SHP77 (cell line): ENCODE measurements at places on chromosomes 7 and 10.
A peak's percentile ranks its signal among the peaks of the same experiment; 100 is the strongest.

DNA sequence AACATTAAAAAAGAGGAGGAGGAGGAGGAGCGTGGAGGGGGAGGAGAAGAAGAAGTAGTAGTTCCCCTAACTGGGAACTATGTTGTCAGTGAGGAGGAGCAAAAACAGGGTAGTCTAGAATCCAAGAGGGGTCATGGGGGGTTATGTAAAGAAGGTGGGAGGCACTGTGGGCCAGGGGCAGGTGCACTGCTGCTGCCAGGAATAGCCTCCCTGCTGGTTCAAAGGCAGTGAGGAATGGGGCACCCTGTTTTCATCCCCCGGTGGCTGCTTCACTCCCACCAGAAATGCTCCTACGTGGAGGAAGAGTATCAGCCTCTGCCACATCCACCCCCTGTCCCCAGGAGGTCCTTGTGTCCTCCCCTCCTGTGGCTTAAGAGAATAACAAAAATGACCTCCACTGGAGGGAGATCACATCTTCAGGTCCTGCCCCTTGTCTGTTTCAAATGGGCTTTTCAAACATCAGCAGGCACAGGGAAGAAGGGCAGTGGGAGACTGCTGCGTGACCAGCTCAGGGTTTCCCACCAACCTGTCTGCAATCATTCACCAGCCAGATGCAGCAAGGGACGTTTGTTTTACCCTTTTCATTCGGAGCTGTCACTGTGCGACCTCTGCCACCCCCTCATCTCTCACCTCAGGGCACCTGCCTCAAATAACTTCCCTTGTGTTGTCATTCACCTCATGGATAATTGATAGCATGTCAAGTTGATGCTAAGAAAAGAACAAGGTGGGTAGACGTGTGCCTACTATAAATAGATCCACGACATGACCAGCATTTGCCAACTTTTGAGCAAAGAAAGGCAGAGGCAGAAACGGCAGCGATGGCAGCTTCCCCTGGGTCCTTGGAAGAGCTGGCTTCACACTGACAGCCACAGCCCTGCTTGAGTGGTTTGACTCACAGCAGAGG, 92.6 kb downstream of the DGKI start:
- no peak for DNase-seq

DNA sequence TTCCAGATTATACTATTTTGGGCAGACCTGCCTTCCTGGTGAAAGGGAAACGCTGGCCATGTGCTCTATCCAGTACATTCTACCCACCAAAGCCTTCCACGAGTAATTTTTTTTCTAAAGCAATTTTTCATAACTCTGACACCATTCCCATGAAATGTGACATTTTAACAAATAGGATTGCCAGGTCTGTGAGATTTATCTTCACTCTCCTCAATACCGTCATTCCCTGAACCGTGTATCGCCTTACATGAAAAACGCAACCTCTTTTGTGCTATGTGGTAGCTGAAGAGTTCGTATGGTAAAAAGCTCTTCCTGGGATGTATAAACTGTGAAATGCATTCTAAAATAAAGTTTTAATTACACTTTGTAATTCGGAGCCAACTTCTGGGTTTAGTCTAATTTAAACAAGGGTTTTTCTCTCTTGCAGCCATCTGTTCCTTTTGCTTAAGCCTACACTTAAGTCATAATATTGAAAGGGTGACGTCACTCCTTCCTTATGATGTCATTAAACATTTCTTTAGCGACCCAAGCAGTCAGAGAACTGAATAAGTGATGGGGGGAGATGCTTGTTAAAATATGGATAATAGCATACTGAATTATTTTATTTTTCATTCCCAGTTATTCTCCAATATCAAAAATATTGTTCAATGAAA, 27.7 kb downstream of the C1QL3 start:
- DNase-seq = no peak

- DNase-seq = peak; percentile 51
Observed at GRCh38 chr10:119445311-119445934, 97.1 kb downstream of the RGS10 start.

DNA sequence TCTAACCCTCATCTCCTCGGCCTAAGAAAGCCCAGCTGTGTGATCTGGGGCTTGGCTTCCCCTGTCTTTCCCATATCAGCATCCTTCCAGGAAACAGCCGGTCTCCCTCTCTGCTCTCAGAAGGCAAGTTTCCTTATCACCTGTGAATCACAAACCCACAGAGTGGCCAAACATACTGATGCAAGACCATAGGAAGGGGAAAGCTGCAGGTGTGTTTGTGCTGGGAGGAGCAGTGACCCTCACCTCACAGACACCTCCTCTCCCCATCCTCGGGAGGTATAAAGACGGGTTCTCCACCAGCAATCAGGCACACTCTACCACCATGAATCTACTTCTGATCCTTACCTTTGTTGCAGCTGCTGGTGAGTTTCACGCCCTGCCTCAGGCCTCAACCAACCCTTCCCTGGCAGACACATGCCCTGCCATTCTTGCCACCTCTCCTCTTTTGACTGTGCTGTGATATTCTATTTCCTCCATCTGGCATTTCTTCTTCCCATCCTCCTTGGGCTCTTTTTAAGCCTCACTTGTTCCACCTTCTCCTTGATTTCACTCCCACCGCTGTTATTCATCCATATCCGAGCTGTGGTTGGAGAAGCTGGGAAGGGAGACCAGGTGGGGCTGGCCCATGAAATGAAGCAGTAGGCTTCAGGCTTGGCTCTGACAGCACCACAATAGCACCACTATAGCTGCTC, at the start of gene PRSS2:
Gene PRSS2, plus strand, starts transcription at position 310 of the 692 bp plus-strand sequence. Its CDS starts 13 bp downstream, at position 323.
- DNase-seq = no peak

DNA sequence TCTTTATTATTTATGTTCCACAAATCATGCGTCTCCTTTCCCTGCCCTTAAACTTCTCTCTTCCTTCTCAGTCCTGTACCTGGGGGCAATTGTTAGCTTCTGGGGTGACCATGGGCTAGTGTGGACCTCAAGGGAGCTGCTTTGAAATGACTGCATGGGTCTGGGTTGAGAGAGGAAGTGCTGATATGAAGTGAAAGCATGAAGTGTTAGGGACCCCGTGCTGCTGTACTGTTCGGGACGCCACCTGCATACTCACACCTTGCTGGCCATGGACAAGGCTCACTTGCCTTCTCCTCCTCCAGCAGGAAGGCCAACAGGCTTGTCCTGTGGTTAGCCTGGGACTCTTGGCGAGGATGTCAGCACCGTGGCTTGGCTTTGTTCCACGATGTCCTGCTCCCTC, 56.7 kb downstream of the MTPN start:
- DNase-seq = no peak

DNA sequence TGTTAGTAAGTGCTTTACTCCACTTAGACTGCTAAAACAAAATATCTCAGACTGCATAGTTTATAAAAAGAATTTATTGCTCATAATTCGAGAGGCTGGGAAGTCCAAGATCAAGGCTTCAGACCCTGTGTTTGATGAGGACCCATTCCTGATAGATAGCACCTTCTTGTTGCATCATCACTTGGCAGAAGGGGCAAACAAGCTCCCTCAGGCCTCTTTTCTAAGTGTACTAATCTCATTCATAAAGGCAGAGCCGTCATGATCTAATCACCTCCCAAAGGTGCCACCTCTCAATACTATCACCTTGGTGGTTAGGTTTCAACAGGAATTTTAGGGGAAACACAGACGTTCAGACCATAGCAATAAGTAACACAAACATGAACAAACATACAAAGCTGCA, 55.4 kb downstream of the CRPPA start:
- DNase-seq = no peak

DNA sequence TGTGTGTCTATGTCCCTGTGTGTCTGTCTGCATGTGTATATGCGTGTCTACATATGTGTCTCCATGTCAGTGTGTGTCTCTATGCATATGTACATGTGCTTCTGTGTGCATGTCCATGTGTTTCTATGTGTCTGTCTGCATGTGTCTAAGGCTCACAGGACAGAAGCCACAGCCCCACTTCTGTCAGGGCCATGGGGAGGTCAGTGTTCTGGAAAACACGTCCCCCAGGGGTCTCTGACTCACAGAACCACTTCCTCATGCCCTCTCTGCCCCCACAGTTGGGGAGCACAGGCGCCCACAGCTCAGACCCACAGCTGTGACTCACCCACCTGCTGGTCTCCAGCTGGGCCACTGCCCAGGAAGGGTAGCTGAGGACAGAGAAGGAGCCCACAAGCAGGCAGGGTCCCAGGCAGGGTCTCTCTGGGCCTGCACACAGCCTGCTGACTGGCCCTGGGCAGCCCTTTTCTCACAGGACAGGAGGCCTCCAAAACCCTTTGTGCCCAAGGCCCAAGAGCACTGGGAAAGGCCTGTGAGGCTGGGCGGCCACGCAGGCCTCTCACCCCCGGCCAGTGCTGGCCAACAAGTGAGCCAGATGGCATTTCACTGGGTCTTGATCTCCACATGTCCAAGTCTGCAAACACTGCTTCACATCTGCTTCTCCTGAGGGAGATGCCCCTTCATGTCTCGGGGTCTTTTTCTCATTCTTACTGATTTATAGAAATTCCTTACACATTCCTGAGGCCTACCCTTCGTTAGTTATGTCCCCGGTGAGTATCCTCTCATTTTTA, 102.9 kb upstream of the FAM20C start:
- DNase-seq = no peak
